Stimulated activated CD4-positive, alpha-beta T cell treated with anti-CD3 and anti-CD28 coated beads, Interleukin-12 subunit alpha, Interleukin-12 subunit beta, amount 100 ng/mL, for 24 hours (primary cell): ENCODE measurements at places on chromosomes 6 and 20.

GRCh38 chr20:15475483-15475882 is 1097.8 kb downstream of the KIF16B start:
- DNase-seq: no peak

DNA sequence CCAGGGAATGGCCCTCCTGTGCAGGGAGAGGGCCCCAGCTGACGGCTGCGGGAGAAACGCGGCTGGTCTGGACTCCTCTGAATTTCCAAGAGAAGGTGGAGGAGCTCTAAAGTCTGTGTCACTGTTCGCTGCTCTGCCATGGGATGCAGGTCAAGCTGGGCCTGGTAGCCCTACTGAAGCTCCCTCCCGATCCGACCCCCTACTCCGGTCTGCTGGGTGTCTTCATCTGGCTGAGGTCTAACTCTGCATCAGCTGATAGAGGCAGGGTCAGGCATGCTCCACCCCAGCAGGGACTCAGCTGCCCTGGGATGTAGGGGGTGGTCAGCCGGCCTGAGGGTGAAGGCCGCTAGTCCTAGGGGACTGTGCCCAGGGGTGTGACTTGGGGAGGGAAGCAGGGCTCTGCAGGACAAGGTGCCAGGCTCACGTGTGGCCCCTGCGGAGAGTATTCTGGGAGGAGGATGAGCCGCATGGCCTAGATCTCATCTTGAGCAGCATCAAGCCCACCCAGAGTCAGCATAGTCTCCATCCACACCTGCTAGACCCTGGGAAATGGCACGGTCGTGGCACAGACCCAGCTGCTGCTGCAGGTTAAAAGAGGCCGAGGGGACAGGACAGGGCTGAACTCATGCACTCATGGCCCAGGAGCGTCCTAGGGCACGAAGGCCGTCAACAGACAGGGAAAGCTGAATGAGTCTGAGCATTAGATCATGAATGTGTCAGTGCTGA is 1.4 kb downstream of the CST3 start:
- DNase-seq: no peak

GRCh38 chr6:154928325-154928922 is 66.7 kb upstream of the TIAM2 start:
- peak; percentile 65 for DNase-seq

GRCh38 chr20:9955646-9956045 is 79.1 kb upstream of the ANKEF1 start:
- DNase-seq: no peak

DNA sequence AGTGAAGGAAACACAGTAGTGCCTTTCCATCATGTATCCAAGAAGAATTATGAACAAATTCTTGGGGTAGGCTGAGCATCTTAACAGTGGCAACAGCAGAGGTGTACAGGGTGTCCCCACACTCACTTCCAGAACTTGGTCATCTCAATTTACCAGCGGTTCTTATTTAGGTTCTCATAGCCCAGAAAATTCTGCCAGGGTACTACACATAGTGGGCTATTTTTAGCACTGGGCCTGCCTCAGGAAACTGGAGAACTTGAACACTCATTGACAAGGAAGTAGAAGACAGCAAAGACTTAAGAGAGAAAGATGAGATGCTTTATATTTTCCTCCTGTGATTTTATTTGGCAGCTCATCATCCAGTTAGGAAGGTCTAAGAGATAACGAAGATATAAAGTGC is 71.8 kb upstream of the PHIP start:
- no peak for DNase-seq

DNA sequence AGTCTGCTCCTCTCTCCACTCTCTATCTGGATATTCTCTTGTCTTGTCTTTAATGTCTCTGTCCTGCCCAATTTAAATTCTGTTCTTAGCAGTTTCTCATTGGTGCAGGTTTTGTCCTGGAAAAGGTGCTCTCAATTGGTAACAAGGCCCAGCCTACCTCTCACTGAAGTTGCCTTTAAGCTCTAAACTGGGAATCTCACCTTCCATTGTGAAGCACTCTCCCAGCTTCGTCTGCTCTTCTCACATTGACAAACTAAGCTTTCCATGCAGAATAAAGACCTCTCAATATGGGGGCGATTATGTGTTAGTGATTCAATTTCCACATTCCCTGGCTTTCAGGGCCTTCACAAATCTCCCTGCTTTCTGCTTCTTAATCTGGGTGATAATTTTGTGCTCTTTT is 1712.2 kb downstream of the GRIK2 start:
- no peak for DNase-seq

- no peak for DNase-seq
Measured at GRCh38 chr6:7765575-7766325, 39.9 kb downstream of the BMP6 start.

DNA sequence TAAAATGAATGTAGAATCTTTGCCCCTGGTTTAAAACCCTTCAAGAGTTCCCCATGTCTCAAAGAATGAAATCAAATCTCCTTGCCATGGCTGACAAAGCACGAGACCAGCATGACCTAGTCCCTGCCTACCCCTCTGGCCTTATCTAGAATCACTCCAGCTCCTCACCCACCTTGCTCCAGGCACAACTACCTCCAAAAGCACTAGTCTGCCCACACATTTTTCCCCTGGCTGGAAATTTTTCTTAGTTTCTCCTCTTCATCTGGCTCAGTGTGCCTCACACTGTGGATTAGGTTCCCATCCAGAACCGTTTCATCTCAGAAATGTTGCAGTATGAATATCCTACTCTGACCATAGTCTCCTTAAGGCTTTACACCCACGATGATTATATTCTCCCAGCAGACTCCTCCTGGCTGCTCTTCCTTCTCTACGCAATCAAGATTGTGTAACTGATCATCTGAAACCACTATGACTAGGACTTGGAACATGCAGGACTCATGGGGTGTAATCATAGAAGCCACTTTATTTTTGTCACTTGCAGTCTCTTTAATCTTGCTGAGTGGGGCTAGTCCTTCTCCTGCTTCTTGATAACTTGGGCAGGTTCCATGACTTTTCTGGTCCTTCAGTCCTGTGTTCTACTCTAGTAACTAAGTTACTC is 7.8 kb upstream of the MRS2 start:
- no peak for DNase-seq

DNA sequence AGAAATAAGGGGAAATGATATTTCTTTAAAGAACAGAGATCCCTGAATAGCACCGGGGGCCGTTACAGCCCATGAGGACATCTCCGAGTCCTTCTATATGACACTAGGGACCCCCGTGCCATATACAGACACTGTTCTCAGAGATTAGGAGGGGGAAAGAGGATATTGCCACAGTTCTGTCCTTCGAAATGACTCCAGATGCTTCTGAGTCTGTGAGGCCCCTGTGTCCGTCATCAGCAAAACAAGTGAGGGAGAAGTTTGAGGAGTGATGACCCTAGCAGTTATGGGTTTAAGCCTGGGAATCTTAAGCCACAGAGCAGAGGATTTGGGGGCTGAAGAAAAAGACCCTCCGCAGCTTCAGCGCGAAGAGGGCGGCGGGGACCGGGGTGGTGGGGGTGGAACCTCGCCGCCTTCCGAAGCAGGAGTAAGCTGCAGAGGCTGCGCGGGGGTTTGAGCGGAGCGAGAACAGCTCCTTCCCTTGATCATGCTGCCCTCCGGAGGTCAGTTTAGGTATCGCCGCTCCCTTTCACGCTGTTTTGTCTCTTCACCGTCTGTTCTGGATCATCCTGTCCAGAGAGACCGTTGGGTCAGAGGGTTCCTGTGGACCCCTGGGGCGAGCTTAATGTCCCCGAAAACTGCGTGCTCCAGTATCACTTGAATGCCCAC is 23.6 kb downstream of the VPS52 start:
- DNase-seq: peak; percentile 95

GRCh38 chr20:8116067-8116811 is 15.8 kb upstream of the PLCB1 start:
- no peak for DNase-seq

GRCh38 chr20:7269452-7269851 is 502.0 kb downstream of the BMP2 start:
- DNase-seq: no peak

DNA sequence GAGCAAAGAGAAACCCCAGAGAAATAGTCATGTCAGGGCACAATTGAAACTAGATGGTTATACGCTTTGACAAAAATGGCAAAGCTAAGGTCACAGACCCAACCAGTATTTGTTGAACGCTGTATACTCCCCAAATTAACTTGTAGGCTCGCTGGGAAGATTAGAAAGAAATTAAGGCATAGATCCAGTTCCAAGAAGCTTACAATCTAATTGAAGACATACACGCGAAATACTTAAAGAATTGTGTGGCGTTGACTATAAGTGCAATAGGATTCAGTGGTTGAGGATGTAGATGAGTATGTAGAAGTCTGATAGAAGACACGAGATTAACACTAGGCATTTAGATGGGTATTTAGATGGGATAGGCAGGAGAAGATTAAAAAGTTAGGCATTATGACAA is 525 bp downstream of the FAM229B start:
- DNase-seq: no peak

GRCh38 chr6:107080036-107080435 is 35.3 kb downstream of the BEND3 start:
- no peak for DNase-seq

DNA sequence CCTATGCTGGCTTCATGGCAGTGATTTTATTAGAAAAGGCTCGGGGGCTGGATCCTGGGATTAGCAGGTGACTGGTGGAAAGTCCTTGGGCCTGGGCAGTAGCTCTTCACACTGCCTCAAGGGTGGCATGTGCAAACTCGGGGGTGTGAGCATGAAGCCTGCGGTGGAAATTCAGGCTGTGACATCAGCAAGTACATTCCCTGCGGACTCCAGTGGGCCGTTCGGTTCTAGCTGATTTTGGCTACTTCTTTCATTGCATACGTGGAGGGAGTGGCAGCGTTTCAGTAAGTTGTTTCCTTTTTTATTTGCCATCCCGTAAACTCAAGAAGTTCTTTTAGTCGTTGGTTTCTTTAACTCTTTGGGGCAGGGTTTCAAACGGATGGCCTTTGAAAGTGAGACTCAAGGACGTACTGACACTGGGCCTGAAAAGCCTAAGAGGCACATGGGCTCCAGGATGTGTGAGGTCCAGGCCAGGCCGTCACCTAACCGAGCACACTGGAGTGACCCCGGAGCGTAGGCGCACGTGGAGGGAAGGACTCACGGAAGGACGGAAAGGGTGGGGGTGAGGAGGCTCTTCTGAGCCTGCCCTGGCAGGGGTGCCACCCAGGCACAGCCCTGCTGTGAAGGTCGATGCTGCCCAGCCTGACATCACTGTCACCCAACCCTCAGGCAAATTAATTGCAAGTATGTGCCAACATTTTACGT is 104.0 kb upstream of the FRMD1 start:
- no peak for DNase-seq

DNA sequence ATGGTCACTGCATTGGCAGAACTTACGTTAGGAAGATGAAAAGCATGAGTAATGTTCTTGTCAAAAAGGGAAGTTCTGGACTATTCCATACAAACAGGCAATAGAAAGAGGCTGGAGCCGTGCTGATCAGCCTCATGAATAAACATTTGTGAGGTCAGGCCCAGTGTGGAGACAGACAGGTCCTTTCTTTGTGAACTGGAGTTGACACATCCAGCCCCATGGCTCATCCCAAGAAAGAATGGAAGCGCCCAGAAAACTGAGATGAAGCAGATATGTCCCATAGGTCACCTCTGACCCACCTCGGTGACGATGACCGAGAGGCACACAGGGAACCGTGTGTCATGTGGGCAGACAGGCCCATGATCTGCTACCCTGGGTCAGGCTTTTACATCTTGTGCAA is 276.0 kb upstream of the SGK1 start:
- no peak for DNase-seq

- DNase-seq: no peak
Measured at GRCh38 chr6:153086225-153086990, 44.7 kb downstream of the RGS17 start.

- DNase-seq: no peak
Measured at GRCh38 chr20:50335866-50336265, 145.2 kb downstream of the CEBPB start.

GRCh38 chr20:38604873-38605303 is 3.3 kb downstream of the ARHGAP40 start:
- DNase-seq: no peak

DNA sequence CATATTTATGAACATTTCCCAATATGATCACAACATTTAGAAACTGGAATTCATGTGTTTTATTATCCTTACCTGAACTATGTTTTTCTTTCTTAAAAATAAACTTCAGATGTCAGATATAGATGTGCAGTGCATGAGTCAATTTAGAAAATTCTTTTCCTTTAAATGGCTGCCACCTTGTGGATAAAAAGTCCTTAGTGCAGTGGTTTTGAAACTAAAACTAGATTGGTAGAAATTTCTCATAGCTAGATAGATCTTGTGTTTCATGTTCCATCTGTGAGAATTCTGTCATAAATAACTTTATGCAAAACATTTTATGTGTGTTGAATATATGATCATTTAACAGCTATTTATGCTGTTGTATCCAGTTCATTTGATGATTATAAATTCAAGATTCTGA is 134.9 kb downstream of the KLHL32 start:
- DNase-seq: no peak

GRCh38 chr20:52532674-52533073 is 341.1 kb upstream of the ZFP64 start:
- DNase-seq: no peak

DNA sequence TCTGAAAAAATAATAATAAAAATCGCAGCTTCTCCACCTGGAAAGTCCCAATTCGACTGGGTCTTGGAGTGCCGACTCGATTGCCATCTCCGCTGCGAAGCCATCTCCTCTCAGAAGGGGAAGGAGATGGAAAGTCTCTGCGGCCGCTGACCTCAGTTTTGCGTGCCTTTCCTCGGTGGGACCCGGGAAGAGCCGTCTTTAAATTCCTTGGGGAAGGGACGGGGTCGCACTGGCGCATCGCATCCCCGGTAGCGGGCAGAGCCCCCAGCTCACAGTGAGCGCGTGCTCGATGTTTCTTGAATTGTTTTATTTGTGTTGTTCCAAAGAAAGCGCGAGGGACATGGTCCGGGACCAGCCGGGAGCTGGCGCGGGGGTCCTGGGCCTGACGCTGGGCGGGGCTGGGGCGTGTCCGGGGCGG is 270 bp upstream of the TIAM2 start:
- DNase-seq: no peak

GRCh38 chr6:39369987-39370386 is 47.5 kb upstream of the KCNK16 start:
- no peak for DNase-seq

DNA sequence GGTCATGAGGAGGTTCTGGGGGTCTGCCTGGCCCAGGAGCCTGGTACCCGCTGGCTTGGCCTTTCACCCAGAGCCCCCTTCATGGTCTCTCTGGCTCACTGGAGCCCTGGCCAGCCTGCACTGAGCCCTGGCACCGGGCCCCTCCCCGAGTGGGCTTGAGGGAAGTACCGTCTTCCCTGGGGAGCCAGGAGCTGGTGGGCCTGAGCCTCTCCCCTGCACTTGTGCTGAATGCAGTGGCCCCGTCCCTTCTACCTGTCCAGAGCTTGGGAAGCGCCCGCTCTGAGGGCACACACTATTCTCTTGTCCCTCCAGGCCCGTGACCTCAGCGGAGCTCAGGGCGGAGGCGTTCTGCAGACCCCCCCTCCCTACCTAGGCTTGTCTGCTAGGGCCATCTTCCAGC is 62.2 kb downstream of the TCP11 start:
- no peak for DNase-seq

DNA sequence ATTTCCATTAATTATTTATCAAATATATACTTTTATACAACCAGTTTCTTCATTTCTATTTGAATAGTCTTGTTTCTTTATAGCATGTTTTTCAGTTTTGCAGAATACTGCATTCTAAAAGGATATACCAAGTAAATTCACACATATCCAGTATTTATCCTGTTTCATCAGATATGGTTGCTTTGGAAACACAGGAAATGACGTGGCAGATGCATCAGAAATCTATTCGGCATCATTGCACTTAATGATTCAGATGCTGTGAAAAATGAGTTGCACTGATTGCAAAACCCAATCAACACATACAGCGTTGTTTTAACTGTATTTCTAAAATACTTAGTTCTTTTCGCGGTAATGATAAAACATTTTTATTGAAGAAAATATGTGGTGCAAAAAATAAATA is 594.9 kb downstream of the CDH26 start:
- DNase-seq: no peak
